SW 1271 (cell line): ENCODE measurements at places on chromosomes 1 and 21.

GRCh38 chr21:36135391-36136102 lies 668 bp downstream of the CBR3 start:
- DNase-seq = peak; percentile 10

DNA sequence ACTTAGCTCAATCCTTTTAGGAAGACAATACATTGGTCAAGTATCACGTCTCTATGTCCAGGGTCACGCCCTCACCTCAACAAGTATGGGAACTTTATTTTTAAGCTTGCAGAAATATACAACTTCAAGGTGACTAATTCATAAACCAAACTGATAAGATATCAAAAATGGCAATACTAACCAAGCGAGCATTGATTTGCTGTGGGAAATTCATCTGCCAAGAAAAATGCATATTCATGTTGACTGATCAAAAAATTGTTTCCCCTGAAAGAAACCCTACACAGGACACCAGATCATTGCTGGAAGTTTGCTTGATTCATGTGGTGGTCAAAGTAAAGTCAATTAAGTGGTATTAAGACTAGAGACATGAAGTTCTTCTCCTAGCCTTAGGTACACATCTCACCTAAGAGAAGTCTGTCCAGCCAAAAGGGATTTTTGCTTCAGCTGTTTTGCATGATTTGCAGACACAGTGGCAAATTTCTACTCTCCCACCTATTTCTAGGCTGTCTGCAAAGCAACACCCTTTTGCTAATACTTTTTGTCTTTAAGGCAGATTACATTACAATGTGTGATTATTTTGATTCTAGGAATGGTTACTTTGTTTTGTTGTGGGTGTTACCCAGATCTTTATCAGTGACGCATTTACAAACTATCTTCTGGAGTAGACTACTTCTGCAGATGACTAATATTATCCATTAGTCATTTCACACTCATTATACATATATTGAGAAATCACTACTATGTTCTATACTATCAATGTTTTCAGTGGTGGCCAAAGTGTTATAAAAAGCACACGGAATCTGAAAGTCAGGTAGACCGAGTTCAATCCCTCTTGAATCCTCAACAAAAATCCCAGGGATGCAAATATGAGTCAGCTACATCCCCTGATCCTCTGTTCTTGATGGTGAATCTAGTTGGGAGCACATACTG lies 12.4 kb downstream of the SAMSN1 start:
- peak; percentile 88 for DNase-seq

- no peak for DNase-seq
These were observed 89.0 kb downstream of the LIPI start for GRCh38 chr21:14121719-14122118.

- DNase-seq = no peak
These were observed 6.1 kb upstream of the EVA1C start for GRCh38 chr21:32406405-32406804.

DNA sequence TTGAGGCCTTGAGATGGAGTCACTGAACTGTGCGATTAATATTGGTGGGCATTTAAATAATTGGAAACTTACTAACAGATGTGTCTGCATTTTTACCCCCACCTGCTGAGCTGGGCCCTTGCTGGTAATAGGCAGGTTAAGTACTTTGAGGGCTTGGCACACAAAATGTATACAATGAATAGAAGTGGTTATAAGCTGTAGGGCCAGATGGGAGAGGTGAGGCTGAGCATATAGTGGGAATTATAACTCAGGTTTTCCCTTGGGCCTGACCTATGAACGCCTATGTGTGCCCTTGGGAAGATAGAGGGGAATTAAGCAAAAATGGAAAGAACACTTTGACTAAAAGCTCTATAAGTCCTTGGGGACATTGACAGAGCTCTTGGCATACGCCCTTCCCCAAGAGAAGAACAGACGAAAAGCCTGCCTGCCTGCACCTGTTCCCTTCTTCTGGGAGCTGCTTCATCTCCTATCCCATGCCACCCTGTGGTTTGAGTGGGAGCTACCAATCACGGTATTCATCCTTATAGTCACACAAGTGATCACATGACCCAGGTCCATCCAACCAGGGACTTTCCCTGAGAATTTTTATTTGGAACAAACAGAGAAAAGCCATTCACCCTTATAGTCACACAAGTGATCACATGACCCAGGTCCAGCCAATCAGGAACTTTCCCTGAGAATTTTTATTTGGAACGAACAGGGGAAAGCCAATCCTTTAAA lies 260.7 kb upstream of the CSF3R start:
- no peak for DNase-seq

GRCh38 chr1:161427733-161428516 lies 60.2 kb upstream of the CFAP126 start:
- no peak for DNase-seq

- no peak for DNase-seq
These were observed 45.7 kb downstream of the S1PR1 start for GRCh38 chr1:101282314-101283038.

DNA sequence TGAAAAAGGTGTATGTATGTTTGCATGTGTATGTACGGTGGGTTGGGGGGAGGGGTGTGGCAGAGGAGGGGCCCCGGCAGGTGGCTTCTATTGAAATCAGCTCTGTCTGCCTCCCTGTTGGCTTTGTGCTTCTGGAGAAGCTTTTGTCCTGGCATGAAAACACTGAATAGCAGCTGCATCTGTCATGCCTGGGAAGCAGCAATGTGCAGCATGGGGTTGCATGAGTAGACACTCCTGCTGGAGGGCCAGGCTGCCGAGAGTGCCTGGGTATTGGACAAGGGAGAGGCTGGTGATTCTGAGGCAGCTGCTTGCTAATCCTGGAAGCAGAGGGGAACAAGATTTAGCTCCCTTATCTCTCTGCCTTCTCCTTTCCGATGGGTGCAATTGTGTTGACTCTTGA lies 20.5 kb downstream of the MAPKAPK2 start:
- no peak for DNase-seq

DNA sequence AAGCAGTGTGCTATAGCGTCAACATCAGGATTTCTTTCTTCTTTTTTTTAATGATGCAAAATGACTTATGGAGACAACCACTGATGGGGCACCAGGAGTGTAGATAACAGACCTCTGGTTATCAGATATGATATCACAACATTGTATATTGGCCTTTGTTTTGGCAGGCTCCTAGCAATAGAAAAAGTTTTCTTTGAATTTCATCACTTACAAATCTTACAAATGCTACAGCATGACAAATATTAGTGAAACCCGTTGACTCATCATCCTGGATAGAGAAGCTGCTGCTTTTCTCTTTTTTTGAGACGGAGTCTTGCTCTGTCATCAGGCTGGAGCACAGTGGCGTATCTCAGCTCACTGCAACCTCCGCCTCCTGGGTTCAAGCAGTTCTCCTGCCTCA lies 92.9 kb downstream of the LTN1 start:
- no peak for DNase-seq

DNA sequence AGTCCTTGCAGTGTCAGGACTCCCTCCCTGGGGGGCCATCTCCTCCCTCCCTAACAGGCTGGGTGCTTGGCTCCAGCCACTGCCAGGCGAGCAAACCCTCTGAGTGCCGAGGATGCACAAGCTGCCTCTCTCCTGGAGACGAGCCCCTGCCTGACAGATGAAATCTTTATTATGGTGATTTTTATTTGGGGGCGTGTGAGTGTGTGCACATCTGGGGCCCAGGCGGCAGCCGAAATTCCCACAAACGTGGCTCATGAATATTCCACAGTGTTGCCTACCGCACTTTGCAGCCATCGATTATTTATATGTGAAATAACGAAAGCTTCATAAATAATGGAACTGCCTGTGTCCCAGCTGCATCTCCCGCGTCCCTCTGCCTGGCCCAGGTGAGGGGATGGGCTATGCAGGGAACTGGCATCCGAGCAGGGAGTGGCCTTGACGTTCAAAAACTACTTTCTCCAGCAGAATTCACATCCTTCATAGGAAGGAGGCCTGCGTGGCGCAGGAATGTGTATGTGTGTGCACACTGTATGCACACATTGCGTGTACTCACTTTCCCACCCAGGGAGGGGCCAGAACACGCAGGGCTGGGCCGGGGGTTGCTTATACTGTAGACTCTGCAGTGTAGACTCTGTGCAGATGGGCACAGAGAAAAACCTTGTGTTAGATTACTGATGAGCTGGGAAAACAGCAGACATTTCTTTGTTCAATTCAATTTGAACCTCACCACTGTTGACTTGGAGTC lies 73.1 kb downstream of the UBIAD1 start:
- DNase-seq = no peak

- no peak for DNase-seq
These were observed 2.9 kb upstream of the PSEN2 start for GRCh38 chr1:226867461-226868054.

DNA sequence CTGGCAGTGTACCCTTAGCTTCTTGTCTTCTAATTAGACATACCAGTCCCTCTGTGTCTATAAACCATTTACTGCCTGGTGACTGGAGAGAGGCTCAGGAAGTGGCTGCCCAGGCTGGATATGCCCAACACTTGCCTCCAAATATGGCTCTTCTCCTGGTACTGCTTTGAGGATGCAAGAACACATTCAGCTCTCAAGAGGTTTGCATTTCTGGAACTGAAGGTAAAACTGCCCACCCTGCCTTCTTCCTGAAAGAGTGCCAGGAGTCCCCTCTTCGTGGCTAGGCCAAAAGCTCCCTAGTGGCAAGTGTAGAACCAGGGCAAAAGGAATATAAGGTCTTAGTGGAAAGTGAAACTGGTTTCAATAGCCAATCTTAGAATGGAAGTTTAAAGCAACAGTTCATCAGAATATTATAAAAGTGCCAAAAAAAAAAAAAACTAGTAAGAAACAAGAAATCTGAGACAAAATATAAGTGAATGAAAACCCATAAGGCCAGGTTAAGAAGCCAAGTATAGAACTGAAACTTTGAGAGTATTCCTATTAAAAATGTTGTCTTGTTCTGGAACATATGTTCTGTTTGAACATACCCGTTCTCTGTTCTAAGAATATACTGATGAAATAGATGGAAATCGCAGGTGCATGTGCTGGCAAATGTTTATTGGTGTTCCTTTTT lies 77.2 kb upstream of the CTTNBP2NL start:
- no peak for DNase-seq

DNA sequence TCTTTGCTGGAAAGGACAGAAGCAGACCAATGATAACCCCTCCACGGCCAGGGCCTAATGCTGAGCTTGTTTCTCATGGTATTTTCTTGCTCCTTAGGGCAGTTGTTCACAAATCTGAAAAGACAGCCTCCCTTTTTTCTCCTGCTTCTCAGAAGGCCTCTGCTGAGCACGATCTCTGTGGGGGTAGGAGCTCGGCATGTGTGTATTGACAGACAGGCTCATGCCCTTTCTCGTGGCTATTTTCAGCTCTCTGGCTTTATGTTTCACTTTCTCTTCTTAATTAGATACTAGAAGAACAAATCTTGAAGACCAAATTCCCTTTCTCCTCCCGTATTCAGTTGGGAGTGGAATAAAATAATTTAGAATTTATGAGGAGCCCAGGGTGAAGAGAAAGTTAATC lies 768 bp upstream of the RIIAD1 start:
- no peak for DNase-seq

GRCh38 chr1:9062021-9062471 lies 7.4 kb downstream of the SLC2A5 start:
- no peak for DNase-seq

GRCh38 chr1:167514288-167514687 lies 4.0 kb downstream of the CD247 start:
- no peak for DNase-seq

GRCh38 chr1:178630417-178630816 lies 94.6 kb upstream of the RALGPS2 start:
- no peak for DNase-seq

GRCh38 chr1:220927442-220927841 lies 48.2 kb downstream of the HLX start:
- DNase-seq = no peak

DNA sequence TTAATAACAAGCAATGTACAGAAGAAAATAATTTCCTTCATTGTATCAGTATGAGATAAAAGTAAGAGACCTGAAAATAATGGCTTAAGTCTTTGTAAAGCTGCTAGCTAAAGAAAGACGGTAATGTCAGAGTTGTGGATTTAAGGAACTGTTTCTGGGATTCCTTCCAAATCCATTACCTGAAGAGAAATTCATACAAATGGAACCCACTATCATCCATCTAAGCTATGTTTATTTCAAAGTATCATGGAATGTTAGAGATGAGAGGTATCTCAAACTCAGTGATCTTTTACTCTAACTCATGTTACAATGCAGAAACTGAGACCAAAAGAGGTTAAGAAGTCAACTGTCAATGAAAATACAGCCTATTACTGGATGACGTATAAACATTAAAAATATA lies 197.7 kb downstream of the DENND1B start:
- DNase-seq = no peak

GRCh38 chr1:226565476-226565875 lies 16.9 kb downstream of the STUM start:
- no peak for DNase-seq

DNA sequence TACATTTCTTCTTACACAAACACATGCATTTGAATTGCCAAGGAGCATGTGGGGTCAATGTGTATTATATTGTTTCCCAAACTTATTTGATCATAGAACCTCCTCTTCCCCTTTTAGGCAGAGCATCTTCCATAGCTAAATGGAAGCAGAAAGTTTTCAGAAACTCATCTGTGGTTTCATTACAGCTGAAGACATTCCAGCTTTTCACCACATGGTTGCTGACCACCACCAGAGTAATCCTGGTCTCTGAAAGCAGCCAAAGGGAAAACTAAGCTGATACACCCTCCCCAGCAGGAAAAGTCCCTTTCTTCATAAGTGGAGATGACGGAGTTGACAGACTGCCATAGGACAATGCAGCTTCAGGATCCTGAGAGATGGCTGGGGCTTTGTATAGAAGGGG lies 30.2 kb upstream of the OTUD3 start:
- DNase-seq = no peak

DNA sequence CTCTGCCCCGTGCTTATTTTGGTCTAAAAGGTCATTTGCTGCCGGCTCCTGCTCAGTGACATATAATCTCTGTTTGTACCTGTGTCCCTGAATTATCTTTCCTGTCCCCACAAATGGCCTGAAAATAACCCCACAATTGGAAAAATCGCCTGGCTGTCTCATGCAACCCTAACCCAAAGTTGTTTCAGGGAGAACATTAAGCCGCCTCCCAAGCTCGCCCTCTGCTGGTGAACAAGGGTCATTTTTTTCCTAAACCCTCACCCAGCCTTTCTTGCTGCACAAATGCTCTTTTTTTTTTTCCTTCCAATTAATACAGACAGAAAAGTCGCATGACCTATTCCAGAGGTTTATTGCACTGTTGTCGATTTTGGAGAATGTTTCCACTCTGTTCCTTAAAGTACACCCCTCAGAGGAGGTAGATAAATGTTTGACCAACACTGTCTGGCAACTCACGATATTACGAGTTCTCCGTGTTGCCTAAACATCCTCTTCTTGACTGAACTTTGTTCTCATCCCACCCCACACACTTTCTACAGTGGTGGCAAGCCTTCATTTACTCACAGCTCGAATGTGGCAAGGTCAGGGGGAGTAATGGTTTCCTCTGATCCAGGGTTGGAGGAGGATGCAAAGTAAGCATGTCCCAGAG lies 148.7 kb downstream of the ZZZ3 start:
- DNase-seq = no peak

DNA sequence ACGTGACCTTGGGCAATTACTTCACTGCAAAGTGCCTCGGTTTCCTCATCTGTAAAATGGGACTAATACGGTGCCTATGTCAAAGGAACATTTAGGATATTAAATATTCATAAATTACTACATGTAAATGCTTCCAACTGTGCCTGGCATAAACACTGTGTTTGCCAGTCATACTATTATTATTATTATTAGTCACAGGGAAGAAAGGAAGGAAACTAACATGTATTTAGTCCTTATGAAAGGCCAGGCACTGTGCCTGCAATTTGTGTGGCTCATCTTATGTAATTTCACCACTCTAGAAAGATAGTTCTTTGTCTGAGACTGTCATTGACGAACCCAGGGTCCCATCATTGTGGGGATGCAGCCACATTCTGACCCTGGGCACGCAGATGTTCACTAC lies 45.0 kb downstream of the EPHB2 start:
- DNase-seq = no peak
